Activated CD8-positive, alpha-beta memory T cell treated with anti-CD3 and anti-CD28 coated beads, Interleukin-2, amount 10 ng/mL, durations not matched to agents 7 days and 5 days (primary cell): ENCODE measurements at places on chromosomes 6 and 20.

- peaks cover 64% of the 10 kb centered on the region for H3K4me1 ChIP-seq
- peak overlapping the region; percentile 85 for H3K27ac ChIP-seq
- H3K27me3 ChIP-seq: no peaks in the 10 kb centered on the region
- peak overlapping the region; percentile 71 for H3K4me3 ChIP-seq
- peaks cover 25% of the 10 kb centered on the region for H3K36me3 ChIP-seq
- no peak for DNase-seq
Measured at GRCh38 chr20:50815162-50815989, 20.5 kb downstream of the BCAS4 start.

- no peaks in the 10 kb centered on the region for H3K27me3 ChIP-seq
- H3K4me3 ChIP-seq: no peak overlapping the region
- H3K4me1 ChIP-seq: peaks cover 8% of the 10 kb centered on the region
- H3K27ac ChIP-seq: no peak overlapping the region
- peaks cover 13% of the 10 kb centered on the region for H3K36me3 ChIP-seq
- DNase-seq: no peak
Measured at GRCh38 chr20:58701431-58702160, 9.0 kb downstream of the NPEPL1 start.

GRCh38 chr20:24098886-24099285 lies 110.3 kb upstream of the GGTLC1 start:
- H3K4me3 ChIP-seq: no peak overlapping the region
- no peak overlapping the region for H3K27ac ChIP-seq
- H3K27me3 ChIP-seq: peaks cover 34% of the 10 kb centered on the region
- no peaks in the 10 kb centered on the region for H3K36me3 ChIP-seq
- DNase-seq: no peak

GRCh38 chr6:77561768-77562314 lies 91.0 kb upstream of the MEI4 start:
- no peak overlapping the region for H3K4me3 ChIP-seq
- H3K27me3 ChIP-seq: no peaks in the 10 kb centered on the region
- H3K36me3 ChIP-seq: no peaks in the 10 kb centered on the region
- H3K4me1 ChIP-seq: no peaks in the 10 kb centered on the region
- H3K27ac ChIP-seq: no peak overlapping the region

- no peaks in the 10 kb centered on the region for H3K36me3 ChIP-seq
- H3K27me3 ChIP-seq: no peaks in the 10 kb centered on the region
- no peak overlapping the region for H3K4me3 ChIP-seq
Measured at GRCh38 chr6:23940466-23940865, 185.5 kb upstream of the NRSN1 start.

DNA sequence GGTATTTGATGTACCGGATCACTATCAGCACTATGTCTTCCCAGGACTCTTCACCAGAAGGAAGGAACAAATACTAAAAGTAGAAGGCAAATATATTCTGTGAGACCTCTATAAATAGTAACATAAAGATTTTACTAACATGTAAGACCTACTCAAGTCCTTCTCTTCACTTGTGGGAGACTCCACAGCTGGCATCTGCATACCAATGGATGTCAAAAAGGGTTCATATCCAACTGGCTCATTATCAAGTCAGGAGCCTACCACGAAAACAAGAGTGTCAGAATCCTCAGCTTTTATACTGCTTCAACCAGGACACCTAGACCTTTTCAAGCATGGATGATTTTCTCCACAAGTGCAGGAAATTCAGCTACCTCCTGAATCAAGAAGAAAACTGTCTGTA lies 20.0 kb upstream of the MARCKS start:
- H3K4me1 ChIP-seq: no peaks in the 10 kb centered on the region
- H3K27ac ChIP-seq: no peak overlapping the region
- H3K4me3 ChIP-seq: no peak overlapping the region
- H3K27me3 ChIP-seq: peaks cover 13% of the 10 kb centered on the region
- no peak for DNase-seq
- no peaks in the 10 kb centered on the region for H3K36me3 ChIP-seq

GRCh38 chr6:108163267-108163643 lies 2.6 kb upstream of the NR2E1 start:
- peaks cover 98% of the 10 kb centered on the region for H3K27me3 ChIP-seq
- no peak for DNase-seq
- H3K4me1 ChIP-seq: peaks cover 20% of the 10 kb centered on the region
- H3K36me3 ChIP-seq: peaks cover 5% of the 10 kb centered on the region
- H3K4me3 ChIP-seq: no peak overlapping the region
- peak overlapping the region; percentile 7 for H3K27ac ChIP-seq

DNA sequence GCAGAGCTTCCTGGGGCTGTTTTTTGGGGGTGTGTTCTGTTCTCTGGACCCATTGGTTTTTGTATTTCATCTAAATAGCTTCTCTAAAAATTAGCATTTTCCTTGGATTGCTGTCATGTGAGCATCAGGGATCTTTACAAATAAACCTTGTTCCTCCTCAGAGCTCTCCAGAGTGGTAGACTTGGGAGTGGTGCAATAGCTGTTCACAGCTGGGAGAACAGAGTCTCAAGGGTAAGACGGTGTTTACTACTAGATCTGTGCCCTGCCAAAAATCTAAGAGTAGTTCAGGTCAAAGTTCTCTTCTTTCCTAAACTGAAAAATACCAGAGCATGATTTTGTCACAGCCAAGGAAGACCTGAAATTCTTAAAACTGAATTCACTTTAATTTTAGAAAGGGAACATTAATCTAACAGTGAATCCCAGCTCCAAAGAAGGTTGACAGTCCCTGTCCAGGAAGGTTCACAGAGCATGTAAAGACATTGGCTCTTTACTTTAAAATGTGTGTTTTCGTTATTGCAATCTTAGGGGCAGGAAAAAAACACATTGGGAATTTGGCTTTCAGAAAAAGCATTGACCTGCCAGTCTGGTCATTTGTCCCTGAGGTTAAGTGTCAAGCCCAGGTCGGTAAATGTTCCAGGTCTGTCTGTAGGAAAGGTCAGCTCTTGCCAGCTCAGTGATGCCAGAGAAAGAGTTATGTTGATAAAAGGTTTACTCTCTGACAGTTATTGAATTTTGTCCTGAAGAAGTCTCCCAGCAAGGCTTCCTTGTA lies 43.3 kb downstream of the VAPB start:
- no peak overlapping the region for H3K27ac ChIP-seq
- H3K4me3 ChIP-seq: no peak overlapping the region
- peaks cover 20% of the 10 kb centered on the region for H3K4me1 ChIP-seq
- DNase-seq: no peak
- H3K27me3 ChIP-seq: no peaks in the 10 kb centered on the region

DNA sequence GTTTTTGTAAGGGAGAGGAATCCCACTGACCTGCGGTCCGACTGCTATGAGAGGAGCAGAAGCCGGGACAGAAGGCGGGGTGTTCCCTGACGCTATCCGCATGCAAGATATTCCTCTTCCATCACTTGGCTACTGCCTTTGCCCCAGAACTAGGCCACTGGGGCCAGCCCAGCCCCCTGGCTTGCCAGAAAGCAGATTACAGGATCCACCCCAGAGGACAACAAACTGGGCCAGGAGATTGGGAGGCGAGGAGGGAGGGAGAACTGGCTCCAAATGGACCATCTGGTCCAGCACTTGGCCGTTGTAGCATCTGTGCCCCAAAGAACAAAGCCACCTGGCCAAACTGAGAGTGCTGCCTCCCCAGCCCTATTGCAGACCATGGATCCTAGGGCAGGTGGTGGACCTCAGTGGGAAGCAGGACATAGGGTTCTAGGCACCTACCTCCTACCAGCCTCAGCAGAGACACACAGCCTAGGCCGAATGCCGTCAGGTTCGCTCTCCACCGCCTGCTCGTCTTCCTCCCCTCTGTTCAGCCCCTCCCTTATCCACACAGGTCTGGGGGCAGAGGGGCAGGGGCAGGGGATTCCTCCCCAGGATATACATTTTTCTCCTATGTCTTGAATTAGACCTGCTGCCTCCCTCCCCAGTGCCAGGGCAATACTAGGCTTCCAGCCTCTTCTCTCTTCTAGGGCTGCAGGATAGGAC lies 4.0 kb downstream of the MDGA1 start:
- H3K27me3 ChIP-seq: peaks cover 31% of the 10 kb centered on the region
- DNase-seq: no peak
- no peak overlapping the region for H3K4me3 ChIP-seq
- peaks cover 17% of the 10 kb centered on the region for H3K4me1 ChIP-seq
- H3K36me3 ChIP-seq: no peaks in the 10 kb centered on the region

DNA sequence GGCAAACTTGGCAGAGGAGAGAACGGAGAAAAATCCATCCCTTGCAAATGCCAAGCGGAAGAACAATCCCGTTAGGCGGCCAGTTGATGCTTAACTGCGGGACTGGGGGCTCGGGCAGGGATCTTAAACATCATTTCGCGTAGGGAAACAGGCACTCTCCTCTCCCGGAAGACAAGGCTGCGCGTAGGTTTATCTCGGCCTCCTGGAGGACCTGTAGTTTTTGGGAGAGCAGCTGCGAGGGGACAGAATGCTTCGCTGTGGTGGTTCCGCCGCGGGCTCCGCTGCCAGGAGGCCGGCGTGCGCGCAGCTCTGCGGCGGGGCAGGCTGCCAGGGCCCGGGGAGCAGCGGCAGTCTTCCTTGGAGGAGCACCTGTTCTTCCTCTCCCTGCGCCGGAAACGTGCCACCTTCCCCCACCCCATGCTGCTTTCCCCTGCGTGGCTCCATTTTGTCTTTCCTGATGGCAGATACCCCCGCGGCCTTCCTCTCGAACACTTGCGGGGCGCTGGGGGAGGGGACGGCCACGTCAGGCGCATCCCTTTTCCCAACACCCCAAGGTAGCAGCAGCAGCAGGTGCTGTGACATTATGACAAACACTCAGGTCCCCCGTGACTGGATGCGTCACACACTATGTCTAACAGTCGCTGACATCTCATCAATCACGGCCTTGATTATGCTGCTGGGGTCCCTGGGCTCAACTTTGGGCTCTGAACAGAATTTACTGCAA lies 230.7 kb upstream of the BTBD3 start:
- no peak for DNase-seq
- no peaks in the 10 kb centered on the region for H3K27me3 ChIP-seq
- no peaks in the 10 kb centered on the region for H3K36me3 ChIP-seq
- no peak overlapping the region for H3K4me3 ChIP-seq
- H3K4me1 ChIP-seq: no peaks in the 10 kb centered on the region
- H3K27ac ChIP-seq: no peak overlapping the region

DNA sequence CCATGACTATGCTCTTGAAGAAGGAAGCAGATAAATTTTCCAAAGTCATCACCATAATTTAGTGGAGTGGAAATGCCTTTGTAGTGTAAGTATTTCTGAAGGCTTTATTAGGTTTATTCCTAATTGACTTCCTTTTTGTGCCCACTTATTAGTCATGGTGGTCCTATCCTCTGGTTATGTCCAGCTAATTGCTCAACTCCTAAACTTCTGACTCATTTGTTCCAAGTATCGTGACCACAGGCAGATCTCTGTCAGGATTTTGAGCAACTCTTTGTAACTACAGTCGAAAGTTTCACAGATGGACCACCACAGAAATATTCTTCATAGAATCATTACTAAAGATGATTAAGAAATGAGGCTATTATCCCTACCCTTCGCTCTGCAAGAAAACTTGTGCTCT lies 315.6 kb upstream of the PTCHD4 start:
- H3K27me3 ChIP-seq: no peaks in the 10 kb centered on the region
- H3K4me3 ChIP-seq: no peak overlapping the region
- no peaks in the 10 kb centered on the region for H3K36me3 ChIP-seq
- no peaks in the 10 kb centered on the region for H3K4me1 ChIP-seq
- H3K27ac ChIP-seq: no peak overlapping the region

- H3K36me3 ChIP-seq: no peaks in the 10 kb centered on the region
- no peak overlapping the region for H3K4me3 ChIP-seq
- peaks cover 10% of the 10 kb centered on the region for H3K4me1 ChIP-seq
Measured at GRCh38 chr6:25250878-25251277, 28.3 kb upstream of the CARMIL1 start.

DNA sequence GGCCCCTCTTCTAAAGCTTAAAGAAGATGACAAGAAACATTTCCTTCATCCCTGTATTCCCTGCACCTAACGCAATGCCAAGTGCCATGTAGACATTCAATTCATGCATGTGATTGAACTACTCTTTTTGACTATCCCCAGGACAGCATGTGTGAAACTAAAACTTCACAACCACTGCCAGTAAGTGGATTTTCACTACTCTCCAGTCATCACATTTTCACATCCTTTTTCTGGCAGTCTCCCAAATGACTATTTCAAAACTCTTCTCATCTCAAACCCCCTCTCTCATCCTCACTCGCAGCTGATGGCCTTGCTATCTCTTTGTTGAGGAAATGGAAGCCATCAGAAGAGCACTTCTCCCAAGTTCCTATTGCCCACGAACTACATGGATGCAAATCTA lies 122.6 kb downstream of the OPRM1 start:
- no peak for DNase-seq
- peaks cover 14% of the 10 kb centered on the region for H3K4me1 ChIP-seq
- H3K27me3 ChIP-seq: no peaks in the 10 kb centered on the region
- no peak overlapping the region for H3K4me3 ChIP-seq
- H3K36me3 ChIP-seq: peaks cover 8% of the 10 kb centered on the region

- H3K27ac ChIP-seq: no peak overlapping the region
- H3K27me3 ChIP-seq: no peaks in the 10 kb centered on the region
- no peak for DNase-seq
- no peak overlapping the region for H3K4me3 ChIP-seq
Measured at GRCh38 chr6:93639126-93639525, 219.8 kb upstream of the EPHA7 start.

- H3K27ac ChIP-seq: no peak overlapping the region
- no peaks in the 10 kb centered on the region for H3K36me3 ChIP-seq
- peaks cover 15% of the 10 kb centered on the region for H3K27me3 ChIP-seq
- no peaks in the 10 kb centered on the region for H3K4me1 ChIP-seq
Measured at GRCh38 chr6:11830105-11830504, 51.5 kb upstream of the ADTRP start.

- peaks cover 37% of the 10 kb centered on the region for H3K36me3 ChIP-seq
- no peaks in the 10 kb centered on the region for H3K27me3 ChIP-seq
- peak overlapping the region; percentile 85 for H3K27ac ChIP-seq
- peaks cover 62% of the 10 kb centered on the region for H3K4me1 ChIP-seq
Measured at GRCh38 chr6:158646023-158646910, 1.7 kb upstream of the DYNLT1 start.

- H3K27ac ChIP-seq: no peak overlapping the region
- H3K27me3 ChIP-seq: no peaks in the 10 kb centered on the region
- H3K36me3 ChIP-seq: peaks cover 39% of the 10 kb centered on the region
- H3K4me1 ChIP-seq: peaks cover 10% of the 10 kb centered on the region
- H3K4me3 ChIP-seq: no peak overlapping the region
- no peak for DNase-seq
Measured at GRCh38 chr6:87618531-87618930, 28.6 kb downstream of the ORC3 start.

- no peak overlapping the region for H3K4me3 ChIP-seq
- no peaks in the 10 kb centered on the region for H3K36me3 ChIP-seq
- DNase-seq: no peak
- peaks cover 2% of the 10 kb centered on the region for H3K4me1 ChIP-seq
- H3K27me3 ChIP-seq: no peaks in the 10 kb centered on the region
- no peak overlapping the region for H3K27ac ChIP-seq
Measured at GRCh38 chr6:35038076-35038475, 103.1 kb downstream of the TCP11 start.

GRCh38 chr20:5065879-5066383 lies 53.8 kb downstream of the PCNA start:
- peaks cover 14% of the 10 kb centered on the region for H3K4me1 ChIP-seq
- H3K4me3 ChIP-seq: no peak overlapping the region
- DNase-seq: no peak
- H3K27me3 ChIP-seq: no peaks in the 10 kb centered on the region
- no peak overlapping the region for H3K27ac ChIP-seq
- no peaks in the 10 kb centered on the region for H3K36me3 ChIP-seq

- H3K4me3 ChIP-seq: no peak overlapping the region
- peaks cover 13% of the 10 kb centered on the region for H3K4me1 ChIP-seq
- no peaks in the 10 kb centered on the region for H3K27me3 ChIP-seq
- DNase-seq: no peak
Measured at GRCh38 chr6:155528982-155529453, 73.4 kb upstream of the NOX3 start.

- H3K27me3 ChIP-seq: no peaks in the 10 kb centered on the region
- no peak overlapping the region for H3K27ac ChIP-seq
- no peaks in the 10 kb centered on the region for H3K4me1 ChIP-seq
Measured at GRCh38 chr20:32610472-32611218, 25.5 kb upstream of the NOL4L start.
